ENCODE measurements at places on chromosomes 5 and 9.

DNA sequence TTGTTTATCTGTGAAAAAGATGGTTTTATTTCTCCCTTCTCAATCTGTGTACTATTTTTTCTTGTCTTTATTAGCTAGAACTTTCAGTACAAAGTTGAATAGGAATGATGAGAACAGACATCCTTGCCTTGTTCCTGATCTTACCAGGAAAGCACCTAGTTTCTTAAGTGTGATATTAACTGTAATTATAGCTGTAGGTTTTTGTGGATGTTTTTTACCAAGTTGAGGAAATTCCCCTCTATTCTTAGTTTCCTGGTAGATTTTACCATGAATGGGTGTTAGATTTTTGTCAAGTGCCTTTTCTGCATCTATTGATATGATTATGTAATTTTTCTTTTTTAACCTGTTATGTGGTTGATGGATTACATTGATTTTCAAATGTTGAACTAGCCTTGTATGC is 68.7 kb downstream of the KCNN2 start:
- no peak for DNase-seq

- no peak for DNase-seq
Measured at GRCh38 chr5:149388498-149389190, 9.6 kb upstream of the IL17B start.

GRCh38 chr9:99906403-99907207 is at the start of gene STX17:
TSS of gene STX17 (plus strand) at chr9:99906654. CDS start at chr9:99915240, 8,586 bp downstream.
- peak; percentile 46 for DNase-seq

GRCh38 chr9:107907715-107908114 is 418.1 kb upstream of the KLF4 start:
- no peak for DNase-seq
